Activated CD8-positive, alpha-beta memory T cell treated with anti-CD3 and anti-CD28 coated beads for 24 hours (primary cell): ENCODE measurements at places on chromosomes 5 and 9.

DNA sequence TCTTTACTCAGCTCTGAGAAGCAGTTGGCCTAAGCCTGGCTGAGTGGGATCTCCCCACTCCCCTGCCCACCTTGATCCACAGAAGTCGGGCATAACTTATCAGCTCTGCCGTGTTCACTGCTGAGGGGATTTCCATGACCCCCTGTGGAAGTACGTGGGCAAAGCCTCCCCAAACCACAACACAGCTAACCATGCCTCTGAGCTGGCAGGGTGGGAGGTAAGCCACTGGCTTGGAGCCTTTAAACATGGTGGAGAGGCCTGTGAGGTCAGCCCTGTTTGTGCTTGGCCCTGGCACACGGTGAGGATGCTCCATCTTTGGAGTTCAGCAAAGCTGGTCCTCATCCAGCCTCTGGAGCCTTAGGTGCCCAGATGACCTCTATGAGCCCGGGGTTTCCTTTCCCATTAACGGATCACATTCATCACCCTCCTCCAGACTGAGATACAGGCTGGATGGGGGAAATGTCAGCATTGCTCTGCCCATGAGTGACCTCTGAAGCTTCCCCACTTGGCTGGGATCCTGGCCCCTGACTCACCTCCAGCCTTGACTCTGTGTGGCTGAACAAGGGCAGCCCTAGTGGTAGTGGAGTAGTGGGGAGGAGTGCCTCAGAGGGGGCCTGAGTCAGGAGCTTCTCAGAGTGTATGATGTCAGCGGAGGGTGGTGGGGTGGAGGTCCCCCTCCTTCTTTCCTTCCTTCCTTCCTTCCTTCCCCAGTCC is 6.2 kb downstream of the PDLIM4 start:
- peak; percentile 65 for DNase-seq

- DNase-seq, result no peak
Observed at GRCh38 chr5:110544603-110545002, 181.9 kb downstream of the TMEM232 start.

DNA sequence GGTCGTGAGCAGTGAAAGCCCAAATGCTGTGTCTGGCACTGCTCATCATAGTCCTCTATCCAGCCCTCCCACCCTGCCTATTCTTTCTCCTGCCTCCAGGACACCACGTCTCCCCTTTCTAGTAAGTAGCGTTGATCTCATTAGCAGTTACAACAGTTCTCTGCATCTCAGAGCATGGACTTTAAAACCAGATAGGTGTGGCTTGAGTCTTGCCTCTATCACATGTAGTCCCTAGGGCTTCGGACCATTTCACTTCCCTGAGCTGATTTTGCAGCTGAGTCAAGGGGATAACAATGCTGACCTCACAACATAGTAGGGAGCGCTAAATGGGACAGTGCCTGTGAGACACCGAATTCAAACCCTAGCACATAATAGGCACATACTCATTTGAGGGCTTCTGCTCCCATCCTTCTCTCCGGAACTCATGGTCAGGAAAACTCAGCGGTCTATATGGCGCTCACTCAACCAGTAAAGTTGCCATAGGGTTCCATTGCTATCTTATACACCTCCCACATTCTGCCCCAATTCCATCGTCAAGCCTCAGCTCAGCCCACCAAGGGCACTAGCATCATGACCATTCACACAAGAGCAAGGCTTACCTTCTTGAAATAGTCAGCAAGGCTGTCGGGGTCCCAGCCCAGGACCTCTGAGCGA is 515 bp downstream of the LCP2 start:
- peak; percentile 70 for DNase-seq

GRCh38 chr9:21348430-21348970 is 2.2 kb downstream of the IFNA6 start:
- DNase-seq, result no peak

GRCh38 chr5:14171621-14172020 is 28.5 kb downstream of the TRIO start:
- DNase-seq, result no peak

GRCh38 chr9:79383096-79383495 is 188.7 kb upstream of the TLE4 start:
- DNase-seq, result no peak

DNA sequence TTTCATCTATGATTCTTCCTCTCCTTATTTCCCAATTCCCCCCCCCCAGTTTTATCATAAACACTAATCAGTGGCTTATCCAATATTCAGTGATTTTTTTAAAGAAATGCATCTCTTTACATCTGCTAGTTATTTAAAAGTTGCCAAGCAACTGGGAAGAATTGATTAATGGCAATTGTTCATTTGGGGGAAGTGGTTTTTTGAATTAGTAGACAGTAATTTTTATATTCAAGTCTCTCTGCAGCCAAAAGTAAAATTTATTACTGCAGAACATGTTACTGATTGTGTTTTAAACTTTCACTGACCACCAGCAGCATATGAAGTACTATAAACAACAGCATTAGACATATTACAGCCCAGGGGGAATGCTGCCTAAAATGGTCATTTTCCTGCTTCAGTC is 308.8 kb upstream of the NREP start:
- DNase-seq, result no peak

DNA sequence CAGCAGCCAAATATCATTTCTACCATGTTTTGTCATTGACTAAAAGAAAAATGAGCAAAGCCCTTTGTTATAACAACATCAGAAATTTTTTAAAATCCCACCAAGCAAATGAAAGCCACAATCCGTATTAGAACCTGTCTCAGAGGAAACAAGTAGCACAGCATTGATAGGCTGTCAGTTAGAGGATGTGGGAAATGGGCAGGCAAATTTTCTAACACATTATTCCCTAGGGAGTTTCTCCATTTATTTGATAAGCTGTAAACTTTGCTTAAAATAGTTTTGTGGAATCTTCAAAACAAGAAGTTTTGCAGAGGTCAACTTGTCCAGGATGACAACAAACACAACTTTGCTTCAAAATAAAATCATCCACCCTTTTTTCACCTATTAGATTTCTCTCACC is 53.6 kb upstream of the APC start:
- no peak for DNase-seq

DNA sequence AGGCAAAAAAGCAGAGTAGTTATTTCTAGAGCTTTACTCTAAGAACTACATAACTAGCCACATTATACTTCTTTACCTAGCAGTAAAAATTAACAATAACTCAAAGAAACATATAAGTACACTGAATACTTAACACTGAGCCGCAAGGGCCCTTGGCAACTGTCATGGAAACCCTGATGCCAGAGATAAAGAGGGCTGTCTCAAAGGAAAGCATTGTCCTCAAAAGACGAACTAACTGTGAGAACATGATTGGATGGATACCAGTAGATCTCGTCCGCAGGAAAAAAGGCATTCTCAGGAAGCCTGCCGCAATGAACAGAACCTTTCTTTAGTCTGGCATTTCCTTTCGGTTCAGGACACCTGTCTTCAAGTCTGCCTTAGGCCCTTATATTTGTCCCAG is 379.0 kb upstream of the SLC30A5 start:
- DNase-seq, result no peak

- no peak for DNase-seq
Observed at GRCh38 chr5:71821029-71821428, 102.0 kb downstream of the CARTPT start.

- DNase-seq, result no peak
Observed at GRCh38 chr5:168971100-168971499, 329.8 kb downstream of the SLIT3 start.
